ENCODE measurements at places on chromosomes 13 and 19.

GRCh38 chr13:19184176-19184575 lies 2.6 kb upstream of the TUBA3C start:
- DNase-seq: no peak

GRCh38 chr13:92315265-92315664 lies 911.3 kb upstream of the GPC6 start:
- DNase-seq: no peak

GRCh38 chr19:4744451-4745174 lies 21.0 kb upstream of the DPP9 start:
- no peak for DNase-seq

GRCh38 chr13:28657784-28658538 lies 969 bp upstream of the POMP start:
- DNase-seq: no peak

- peak; percentile 9 for DNase-seq
Measured at GRCh38 chr13:43023289-43023963, at the start of gene DNAJC15. TSS of gene DNAJC15 (plus strand) at chr13:43023586. CDS start at chr13:43023627, 41 bp downstream.

- no peak for DNase-seq
Measured at GRCh38 chr19:22603518-22604440, 30.3 kb upstream of the ZNF492 start.

DNA sequence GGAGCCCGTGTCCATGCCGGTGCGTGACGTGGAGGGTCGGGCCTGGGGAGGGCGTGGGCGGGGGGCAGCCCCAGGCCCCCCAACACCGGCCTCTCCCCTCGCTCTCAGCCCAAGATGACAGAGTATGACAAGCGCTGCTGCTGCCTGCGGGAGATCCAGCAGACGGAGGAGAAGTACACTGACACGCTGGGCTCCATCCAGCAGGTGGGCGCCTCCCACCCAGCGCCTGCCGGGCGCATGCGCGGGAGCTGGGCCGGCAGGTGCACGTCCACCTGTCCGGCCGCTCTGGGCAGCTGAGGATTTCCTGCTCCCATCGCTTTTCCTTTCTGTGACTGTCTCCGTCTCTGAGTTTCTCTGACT lies 49.8 kb downstream of the VAV1 start:
- no peak for DNase-seq

GRCh38 chr13:33351319-33351718 lies 65.8 kb upstream of the STARD13 start:
- no peak for DNase-seq

- DNase-seq: no peak
Measured at GRCh38 chr19:1163934-1164683, 10.0 kb downstream of the SBNO2 start.

DNA sequence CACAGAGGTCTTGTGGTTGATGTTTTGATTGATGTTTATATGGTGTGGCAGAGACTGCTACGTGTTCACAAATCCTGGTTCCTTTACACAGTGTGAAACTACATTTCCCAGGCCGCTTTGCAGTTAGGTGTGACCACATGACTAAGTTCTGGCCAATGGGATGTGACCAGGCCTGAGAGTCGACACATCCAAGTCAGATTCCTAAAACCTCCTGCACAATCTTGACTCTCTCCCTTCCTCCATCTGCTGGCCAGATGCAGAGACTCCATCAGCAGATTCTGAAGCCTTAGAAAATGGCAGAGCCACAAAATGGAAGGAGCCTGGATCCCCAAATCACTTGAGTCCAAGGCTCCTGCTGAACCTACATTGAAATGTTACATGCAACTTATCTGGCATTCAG lies 12.6 kb downstream of the CD37 start:
- no peak for DNase-seq

DNA sequence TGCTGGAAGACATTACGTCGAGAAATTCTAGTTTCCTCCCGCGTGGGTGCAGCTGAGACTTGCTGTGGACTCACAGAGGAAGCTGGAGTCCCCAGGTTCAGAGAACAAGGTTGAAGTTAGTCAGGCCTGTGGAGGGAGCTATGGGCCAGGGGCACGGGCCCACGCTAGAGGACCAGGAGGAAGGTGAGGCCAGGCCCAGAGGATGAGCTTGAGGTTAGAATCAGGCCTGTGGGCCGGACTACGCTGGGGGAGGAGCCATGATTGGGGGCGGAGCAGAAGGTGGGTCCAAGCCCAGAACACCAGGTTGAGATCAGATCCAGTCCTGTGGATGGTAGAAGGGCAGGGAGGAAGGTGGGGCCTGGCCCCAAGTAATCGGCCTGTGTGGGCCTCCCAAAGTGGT lies 32.6 kb downstream of the ZNF846 start:
- no peak for DNase-seq

DNA sequence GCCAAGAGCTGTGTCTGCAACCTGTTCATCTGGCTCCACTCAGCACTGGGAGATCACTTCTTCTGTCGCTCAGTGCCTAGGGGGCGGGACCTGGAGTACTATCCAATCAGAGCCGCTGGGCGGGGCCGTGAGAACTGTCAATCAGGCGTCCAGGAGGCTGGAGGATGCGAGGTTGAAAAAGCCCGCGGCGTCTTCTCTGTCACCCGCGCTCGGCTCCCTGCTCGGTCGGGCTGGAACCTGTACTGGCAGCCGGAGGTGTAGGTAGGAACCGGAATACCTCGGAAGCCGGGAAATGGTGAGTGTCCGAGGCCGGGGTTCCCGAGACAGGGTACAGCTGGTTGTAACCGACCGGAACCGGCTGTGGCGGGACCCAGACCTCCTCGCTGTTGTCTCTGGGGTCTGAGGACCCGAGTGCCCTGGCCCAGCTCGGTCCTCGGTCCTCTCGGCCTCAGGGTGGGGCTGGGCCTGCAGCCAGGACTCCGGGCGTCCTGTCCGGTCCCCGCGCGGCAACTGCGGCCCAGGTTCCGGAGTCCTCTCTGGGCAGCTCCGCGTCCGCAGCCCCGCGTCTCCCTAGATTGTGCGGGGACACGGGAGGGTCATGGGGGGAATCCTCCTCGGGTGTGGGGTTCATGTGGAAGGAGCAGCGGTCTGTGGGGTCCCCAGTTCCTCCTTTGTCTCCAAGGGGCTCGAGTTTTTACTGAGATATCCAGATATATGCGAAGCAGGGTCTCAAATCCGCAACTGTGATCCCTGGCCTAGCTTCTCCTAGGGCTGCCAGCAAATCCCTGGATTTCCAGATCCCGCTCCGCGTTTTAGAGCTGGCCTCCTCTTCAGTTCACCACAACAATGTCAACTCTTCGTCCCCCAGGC lies 42.6 kb downstream of the ZNF627 start:
- peak; percentile 97 for DNase-seq

DNA sequence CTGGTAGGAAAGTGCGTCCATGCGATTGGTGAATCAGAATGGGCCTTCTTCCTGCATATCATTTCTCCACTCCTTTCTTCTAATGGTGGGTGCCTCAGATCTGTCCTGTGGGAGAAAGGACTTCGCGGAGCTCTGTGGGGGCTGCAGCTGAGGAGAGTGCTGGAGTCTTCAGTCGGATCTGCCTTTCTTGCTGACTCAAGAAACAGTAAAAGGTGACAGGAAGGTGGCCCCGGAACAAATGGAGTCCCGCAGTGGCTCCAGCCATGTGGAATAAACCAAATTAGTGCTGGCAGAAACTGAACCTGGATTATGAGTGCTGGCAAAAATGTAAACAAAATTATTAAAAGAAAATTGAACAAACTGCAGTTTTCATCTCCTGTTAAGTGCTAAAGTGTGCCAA lies 15.1 kb upstream of the GAS6 start:
- no peak for DNase-seq

DNA sequence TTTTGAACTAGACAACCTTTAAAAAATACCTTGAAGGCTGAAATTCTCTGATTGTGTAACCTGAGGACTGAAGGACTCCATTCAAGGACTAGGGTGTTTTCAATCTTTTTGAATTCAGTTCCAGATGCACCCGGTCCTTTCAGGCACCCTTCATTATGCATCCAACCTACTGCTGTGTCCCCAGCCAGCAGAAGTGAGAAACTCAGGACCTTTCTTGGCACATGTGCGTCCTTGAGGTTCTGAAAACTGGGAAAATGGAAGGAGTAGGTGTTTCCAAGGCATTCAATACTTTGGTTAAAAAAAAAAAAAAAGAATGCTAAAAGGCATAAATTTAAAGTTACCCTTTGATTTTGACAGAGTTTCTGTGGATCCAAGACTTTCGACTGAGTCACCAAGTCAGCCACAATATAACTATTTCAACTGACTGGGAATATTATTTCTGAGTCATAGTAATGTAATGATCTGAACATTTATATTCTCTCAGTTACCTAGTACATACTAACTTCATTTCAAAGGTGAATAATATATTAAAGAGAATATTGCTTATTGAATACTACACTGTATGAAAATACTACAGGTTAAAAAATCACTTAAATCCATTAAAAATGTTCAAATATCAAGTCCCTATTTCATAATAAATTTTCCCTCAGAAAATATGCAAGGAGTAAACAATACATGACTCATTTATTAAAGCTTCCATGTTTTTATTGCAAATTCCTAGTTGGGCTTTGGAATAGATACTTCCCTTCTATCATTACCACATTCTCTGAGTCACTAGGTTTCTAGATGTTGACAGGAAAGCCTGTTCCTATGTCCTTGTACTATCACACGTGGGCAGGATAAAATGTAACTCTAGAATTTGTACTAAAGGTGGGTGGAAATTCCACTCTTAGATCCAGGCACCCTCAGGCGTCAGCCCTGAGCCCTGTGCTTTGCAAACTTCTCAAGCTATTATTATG lies 2.4 kb upstream of the ITGBL1 start:
- no peak for DNase-seq

DNA sequence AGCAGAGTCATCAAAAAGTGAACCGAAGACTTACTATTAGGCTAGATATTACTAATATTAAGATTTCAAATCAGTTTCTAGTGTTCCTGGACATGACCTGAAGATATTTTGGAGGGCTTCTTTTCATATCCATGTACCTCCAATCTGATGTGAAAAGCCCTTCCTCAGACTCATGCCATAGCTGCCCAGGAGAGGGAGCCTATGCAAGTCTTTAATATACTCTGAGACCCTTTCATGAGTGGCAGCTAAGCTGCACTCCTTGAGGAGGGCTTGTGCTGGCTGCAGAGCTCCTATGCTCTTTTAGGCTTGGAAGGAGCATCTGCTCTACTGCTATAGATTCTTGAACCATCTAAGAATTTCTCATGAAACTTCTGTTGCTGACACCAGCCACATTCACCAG lies 715.3 kb downstream of the OLFM4 start:
- DNase-seq: no peak

DNA sequence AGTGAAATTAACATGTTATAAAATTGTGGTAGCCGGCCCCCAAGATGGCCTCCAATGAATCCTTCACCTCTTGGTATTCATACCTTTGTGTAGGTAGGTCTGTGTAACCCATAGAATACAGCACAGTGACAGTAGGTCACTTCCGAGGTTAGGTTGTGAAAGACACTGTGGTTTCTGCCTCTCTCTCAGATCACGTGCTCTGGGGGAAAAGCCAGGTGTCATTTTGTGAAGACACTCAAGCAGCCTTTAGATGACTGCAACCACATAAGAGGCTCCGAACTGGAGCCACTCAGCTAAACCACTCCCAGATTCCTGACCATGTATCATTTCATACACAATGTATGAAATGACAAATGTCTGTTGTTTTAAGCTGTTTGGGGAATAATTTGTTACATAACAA lies 9.8 kb upstream of the USPL1 start:
- DNase-seq: no peak

- no peak for DNase-seq
Measured at GRCh38 chr13:109652531-109652930, 133.9 kb downstream of the IRS2 start.

- DNase-seq: no peak
Measured at GRCh38 chr19:1920644-1921043, 15.4 kb downstream of the ADAT3 start.

DNA sequence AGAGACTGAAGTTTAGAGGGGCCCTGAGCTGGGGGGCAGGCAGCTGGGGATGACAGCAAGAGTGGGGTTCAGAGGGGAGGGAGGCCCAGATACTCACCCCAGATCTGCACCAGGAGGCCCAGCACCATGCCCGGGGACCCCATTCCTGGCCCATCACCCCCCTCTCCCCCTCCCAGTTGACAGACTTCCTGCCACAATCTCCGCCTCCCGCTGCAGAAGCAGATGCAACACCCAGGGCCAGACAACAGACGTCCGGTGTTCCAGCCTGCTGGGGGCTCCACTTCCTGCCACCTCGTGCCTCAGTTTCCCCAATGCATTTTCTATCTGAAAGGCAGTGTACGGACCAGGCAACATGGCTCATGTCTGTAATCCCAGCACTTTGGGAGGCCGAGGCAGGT lies at the start of gene TMIGD2:
TSS of gene TMIGD2 (minus strand) at position 147 of the 398 bp plus-strand sequence. CDS start at position 143, 4 bp downstream.
- DNase-seq: no peak

DNA sequence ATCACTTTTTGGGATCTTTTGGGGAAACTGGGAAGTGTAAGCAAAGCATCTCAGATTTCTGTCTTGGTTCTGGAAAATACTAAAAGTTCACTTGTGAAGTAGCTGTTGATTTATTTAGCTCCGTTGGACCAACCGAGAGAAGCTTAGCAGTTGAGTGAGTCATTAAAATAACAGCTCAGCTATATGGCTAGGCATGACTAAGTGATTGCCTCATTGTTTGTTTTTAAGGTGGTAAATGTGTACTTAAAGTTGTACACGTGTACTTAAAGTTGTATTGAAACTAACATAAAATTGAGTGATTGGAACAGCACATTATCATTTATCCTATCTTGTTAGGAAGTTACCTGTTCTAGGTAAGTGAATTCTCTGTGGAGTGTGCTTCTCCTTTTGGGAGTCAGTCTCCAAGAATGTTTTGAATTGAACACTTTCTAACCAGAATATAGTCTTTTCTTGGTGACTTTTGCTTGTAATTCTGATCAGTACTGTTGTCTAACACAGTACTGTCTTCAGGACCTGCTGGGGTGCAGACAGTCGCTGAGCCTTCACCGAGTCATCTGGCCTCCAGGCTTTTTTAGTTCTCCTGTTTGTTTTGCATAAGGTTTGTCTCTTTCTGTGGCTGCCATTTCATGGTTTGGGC lies 2.9 kb upstream of the DCUN1D2 start:
- DNase-seq: no peak

DNA sequence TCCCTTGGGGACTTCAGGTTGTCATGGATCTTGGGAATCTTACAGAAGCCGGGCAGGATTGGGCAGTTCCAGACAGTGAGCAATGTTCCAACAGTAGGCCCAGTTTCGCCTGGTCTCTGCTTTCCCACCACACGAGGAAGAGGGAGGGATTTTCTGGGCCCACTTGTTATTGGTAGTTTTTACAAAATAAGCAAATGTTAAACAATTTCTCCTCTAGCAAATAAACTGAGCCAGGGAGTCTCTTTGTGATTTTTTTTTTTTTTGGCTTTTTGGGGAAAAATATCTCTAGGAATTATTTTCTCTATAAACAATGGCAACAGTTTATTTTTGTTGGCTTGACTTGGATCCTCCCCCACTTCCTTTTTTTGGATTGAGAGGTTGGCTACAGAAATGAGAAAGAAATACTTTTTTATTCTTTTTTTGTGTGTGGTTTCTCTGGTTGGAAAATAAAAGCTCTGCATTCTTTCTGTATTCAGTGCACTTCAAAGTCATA lies 89.3 kb downstream of the TM9SF2 start:
- DNase-seq: no peak

Measured in NCI-H1048 (cell line).